ENCODE measurements at places on chromosomes 12 and 14. TPM values are rescaled to one million over a fixed set of nuclear protein-coding genes. Genes with fewer than 3 reads are reported as not detected.
A peak's percentile ranks its signal among the peaks of the same experiment; 100 is the strongest.

- no peak for DNase-seq
Measured at GRCh38 chr14:71511152-71511551, 421.1 kb upstream of the RGS6 start.

DNA sequence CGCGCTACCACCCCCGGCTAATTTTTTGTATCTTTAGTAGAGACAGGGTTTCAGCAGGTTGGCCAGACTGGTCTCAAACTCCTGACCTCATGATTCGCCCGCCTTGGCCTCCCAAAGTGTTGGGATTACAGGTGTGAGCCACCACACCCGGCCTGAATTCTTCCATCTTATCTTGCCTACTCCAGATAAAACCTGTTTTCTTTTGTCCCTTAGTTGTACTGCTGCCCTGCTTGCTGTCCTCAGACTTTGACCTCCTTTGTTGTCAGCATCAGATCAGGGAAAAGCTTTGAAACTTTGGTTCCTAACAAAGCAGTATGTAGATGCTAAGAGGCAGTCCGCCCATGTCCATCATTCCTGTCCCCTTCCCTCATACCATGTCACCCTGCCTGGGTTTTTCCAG lies 15.9 kb downstream of the COPZ1 start:
- no peak for DNase-seq

The LAG3 gene
- total RNA-seq = not detected

The FOXM1 gene
- total RNA-seq = 4.1 TPM

GRCh38 chr12:3054374-3054773 lies 22.8 kb upstream of the TSPAN9 start:
- no peak for DNase-seq

The CACNA1C gene
- 93.6 TPM for total RNA-seq

DNA sequence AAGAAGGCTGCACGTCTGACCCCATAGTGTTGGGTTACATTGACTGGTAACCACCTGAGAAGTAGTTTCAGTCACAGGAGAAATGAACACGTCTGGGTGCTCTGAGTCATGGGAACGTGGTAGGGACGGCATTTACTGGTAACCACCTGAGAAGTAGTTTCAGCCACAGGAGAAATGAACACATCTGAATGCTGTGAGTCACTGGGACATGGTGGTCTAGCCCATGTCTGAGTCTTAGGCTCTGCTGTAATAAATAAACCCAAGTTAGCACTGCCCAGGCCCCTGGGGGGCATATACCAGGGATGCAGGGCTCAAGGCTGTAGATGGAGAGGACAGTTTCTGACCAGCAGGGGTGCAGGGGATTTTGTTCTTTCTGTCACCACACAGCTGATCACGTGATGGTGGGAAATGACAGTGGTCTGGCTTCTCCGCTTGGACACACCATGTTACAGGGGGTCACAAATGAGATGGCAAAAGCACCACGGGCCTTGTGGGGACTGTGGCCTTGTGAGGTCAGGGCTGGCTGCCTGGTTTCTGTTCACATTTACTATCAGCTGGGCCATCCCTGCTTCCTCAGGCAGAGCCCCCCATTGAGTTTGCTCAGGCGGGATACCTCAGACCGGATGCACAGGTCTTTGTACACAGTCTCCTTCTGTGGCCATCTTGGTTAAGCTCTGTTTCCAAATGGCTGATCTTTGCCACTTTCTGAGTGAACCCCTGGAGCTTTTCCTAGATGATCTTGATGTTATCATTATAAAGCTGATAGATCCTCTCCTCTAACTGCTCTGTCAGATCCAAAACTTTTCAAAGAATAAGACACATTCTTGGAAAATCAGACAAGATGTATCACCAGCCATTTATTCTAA lies 9.8 kb upstream of the C12orf42 start:
- DNase-seq = no peak

The KRT78 gene
- not detected for total RNA-seq

GRCh38 chr12:116818341-116818856 lies 62.8 kb downstream of the HRK start:
- peak; percentile 73 for DNase-seq

GRCh38 chr12:124293286-124294003 lies 1.4 kb upstream of the RFLNA start:
- no peak for DNase-seq

GRCh38 chr12:40947797-40948196 lies 240.3 kb upstream of the PDZRN4 start:
- DNase-seq = no peak

The RFX4 gene
- total RNA-seq = not detected

- DNase-seq = no peak
Measured at GRCh38 chr12:130925666-130926015, 28.1 kb upstream of the ADGRD1 start.

GRCh38 chr12:68158432-68158831 lies 1.1 kb downstream of the IFNG start:
- DNase-seq = no peak

DNA sequence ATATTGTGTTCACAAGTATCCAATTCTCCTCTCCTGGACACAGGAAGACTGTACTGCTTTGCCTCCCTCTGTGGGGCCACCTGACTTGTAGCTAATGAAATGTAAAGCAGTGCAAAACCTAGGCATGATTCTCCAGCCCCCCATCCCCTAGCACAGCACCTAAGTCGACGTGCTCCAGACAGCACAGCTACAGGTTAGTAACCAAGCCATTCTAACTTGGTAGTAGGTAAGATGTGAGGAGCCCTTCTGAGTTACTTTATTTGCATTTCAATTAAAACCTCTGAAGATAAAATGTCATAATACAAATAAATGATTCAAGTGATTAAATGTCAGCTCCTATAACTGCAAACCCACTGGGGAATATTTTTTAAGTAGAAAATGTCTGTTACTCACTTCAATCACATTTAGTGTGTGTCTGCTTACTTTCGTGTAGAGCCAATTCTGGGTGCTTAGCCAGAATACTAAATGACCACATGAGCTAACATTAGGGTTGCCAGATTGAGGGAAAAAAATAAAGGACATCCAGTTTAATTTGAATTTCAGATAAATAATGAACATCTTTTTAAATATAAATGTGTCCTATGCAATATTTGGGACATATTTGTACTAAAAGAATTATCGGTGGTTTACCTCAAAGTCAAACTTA lies 64.8 kb upstream of the HIF1A start:
- DNase-seq = no peak

DNA sequence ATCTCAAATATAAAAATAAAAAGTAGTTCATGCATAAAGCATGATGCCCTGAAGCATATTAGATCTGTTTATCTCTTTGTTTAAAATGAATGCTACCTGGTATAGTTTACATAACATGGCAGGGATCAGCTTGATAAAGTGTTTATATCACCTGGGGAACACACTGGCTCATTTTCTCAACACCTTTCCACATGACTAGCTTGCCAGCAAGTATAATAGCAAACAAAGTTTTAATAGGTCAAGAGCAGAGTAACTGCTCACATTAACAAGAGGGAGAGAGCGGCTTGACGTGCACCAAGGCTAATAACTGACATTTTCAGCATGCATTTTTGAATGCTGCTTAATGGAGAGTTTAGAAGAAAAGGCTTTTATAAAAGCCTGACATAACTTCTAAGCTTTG lies 246.4 kb downstream of the EGLN3 start:
- DNase-seq = no peak

- no peak for DNase-seq
Measured at GRCh38 chr14:65150898-65151608, 48.7 kb upstream of the MAX start.

GRCh38 chr14:68394764-68395143 lies 398.1 kb downstream of the ZFP36L1 start:
- DNase-seq = no peak

DNA sequence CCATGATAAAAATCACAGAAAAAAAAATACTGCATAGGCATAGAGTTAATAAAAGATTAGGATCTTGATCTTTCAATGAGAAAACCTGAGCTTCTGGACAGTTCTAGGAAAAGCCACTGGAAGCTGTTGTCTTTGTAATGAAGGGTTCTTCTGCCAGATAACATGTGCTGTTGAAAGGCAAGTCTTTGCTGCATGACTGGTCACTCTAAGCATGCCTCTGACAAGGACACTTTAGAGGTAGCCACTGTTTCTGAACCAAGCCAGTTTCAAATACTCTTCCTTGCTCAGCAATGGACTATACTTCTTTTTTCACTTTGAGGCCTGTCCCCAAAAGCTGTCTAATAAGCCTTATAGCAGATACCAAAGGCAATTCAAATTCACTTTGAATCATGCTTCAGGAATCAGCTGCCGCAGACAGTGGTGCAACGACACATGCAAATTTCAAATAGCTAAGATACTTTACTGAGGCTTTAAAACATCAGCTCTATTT lies 70.2 kb downstream of the BTG1 start:
- no peak for DNase-seq

- DNase-seq = peak; percentile 68
Measured at GRCh38 chr12:40622246-40622838, 69.9 kb upstream of the CNTN1 start.

GRCh38 chr12:74539261-74539660 lies 1.6 kb downstream of the ATXN7L3B start:
- DNase-seq = no peak

DNA sequence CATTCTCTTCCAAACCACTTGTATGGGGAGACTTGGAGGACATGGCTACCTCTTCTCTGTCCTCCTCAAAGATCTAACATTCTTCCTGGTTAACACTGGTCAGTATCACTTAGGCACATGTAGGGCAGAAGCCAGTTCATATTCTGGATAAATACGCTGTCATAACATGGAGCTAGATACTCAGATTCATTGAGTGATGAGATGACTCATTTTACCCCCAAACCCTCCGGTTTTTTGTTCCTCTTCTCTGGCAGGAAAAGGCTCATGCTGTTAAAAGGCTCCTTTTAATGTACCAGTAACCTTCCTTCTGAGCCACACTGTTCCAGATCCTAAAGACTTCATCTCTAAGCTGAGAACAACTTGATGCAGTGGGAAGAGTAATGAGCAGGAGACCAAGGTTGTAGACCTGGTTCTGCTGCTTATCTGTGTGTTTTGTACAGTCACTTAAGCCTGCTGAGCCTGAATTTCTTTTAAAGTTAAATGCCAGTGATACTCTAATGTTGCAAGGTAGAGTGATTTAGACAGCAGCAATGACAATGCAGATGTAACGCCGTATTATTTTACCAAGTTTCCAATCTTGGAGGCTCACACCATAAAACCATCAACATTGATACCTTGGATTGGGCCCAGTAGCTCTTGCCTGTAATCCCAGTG lies 57.3 kb upstream of the ELK3 start:
- DNase-seq = no peak

The DPF3 gene
- 26.6 TPM for total RNA-seq

The ACOT6 gene
- not detected for total RNA-seq

The NINJ2 gene
- 5.4 TPM for total RNA-seq

DNA sequence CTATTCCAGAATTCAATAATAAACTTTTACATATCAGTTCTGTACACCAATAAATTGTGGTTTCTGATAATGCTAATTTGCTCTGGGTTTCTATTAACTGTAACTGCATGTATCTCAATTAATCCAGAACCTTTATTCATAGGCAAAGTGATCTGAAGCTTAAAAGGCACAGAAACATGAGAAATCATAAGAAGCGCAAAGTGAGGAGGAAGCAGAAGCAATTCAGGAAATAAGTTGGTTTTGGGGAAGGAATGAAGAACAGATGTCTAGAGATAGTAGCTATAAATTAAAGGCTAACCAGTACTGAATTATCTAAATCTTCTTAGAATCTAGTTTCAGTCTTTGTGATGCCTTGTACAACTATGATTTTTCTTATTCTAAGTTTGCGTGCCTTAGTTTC lies 24.6 kb downstream of the KERA start:
- no peak for DNase-seq

All from right atrium auricular region (tissue), 2 donors.